Suppressor macrophage treated with lipopolysaccharide for 1 hour (primary cell): ENCODE measurements at places on chromosomes 3 and 15.

DNA sequence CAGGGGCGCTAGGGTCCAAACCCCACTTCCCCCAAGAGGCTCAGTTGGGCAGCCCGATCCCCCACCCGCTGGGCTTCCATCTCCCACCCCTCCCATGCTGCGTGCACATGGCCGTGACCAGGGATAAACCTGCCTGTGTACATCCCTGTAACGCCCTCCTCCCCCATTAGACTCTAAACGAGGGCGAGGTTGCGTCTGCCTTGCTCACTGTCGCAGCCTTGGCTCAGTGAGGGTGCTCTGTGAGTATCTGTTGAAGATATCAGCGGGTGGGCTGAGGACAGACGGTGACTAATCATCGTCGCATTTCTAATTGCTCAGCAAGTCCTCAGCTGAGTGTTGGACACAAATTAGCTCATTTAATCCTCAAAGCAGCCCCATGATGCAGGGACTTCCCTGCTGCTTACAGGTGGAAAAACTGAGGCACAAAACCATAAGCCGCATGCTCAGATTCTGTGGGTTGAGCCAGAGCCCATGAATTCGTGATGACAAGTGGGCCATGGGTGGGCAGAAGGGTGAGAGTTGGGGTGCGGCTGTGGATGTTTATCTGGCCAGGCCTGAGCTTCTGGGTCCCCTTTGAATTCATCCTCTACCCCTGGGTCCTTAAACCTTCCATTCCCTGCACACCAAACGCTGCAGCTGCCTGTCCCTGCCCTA is 26.0 kb downstream of the FBLN2 start:
- no peak for DNase-seq

DNA sequence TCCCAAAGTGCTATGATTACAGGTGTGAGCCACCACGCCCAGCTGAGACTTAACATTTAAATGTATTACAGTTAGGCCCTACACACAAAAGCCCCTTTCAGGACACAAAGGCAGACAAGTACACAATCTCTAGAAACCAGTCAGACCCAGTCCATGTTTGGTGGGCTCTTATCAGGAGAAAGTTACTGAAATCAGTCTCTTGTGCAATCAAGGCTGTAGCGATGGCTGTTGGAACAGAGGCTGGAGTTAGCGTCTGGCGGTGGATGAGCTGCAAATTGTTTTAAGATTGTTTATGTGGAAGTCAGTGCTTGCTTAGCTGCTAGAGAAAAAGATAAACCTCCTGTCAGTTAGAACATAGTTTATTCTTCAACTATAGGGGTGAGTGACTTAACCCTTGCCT is 89.5 kb upstream of the SNRPN start:
- no peak for DNase-seq

DNA sequence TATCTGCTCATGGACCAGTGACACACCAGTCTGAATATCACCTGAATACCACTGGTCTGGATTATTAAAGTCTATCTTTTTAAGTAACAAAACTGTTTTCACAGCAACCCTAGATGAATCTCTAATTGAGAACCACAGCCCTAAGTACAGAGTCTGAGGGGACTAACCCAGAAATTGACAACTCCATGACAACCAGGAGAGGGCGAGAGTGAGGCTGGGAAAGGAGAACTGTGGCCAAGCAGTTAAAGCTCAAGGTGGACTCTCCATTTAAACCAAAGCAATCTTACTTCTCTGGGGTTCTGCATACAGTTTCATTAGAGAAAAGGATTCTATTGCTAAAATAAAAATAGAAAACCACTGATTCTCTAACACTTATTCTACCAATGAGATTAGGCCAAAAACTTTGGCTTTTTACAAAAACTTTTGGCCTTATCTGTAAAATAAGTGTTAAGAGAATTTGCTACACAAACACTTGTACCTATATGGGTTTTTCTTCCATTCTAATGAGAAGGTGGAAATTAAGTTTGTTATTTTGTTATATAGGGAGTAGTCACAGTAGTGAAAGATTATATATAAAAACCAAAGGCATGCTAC is 11.4 kb downstream of the NEK10 start:
- peak; percentile 72 for DNase-seq

DNA sequence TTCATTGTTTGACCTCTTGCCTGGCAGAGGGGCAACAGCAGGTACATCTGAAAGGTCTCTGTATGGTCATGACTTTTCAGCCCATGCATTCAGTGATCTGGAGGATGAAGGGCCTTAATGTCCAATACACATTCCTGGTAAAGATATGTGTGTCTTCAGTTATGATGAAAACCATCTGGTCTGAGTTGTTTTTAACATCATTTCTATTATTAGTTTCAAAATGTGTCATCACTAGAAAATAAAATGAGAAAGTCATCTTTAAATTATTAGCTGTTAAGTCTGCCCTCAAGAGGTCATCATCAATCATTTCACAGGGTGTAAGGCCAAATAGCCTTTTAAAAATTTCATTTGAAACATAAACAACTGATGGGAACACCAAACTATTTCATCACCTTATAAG is 92.1 kb upstream of the PLSCR4 start:
- DNase-seq = no peak

- DNase-seq = peak; percentile 48
These were observed 1.2 kb downstream of the GNAI2 start for GRCh38 chr3:50237133-50237651.

GRCh38 chr15:48544778-48545177 is 100.7 kb downstream of the FBN1 start:
- no peak for DNase-seq

GRCh38 chr3:104526901-104527401 is 839.8 kb upstream of the ALCAM start:
- peak; percentile 5 for DNase-seq
